CD8-positive, alpha-beta memory T cell (primary cell): ENCODE measurements at places on chromosomes 1 and 21.

DNA sequence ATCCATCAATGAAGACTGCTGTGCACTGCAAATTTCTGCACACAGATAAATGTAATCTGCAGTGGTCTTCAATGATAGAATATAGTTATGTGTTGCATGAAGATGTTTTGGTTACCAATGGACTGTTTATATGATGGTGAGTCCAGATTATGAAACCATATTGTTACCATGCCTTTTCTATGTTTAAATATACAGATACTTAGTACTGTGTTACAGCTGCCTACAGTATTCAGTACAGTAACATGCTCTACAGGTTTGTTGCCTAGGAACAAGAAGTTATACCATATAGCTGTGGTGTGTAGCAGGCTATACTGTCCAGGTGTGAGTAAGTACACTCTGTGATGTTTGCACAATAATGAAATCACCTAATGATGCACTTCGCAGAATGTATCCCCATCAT, 40.8 kb downstream of the SORT1 start:
- H3K4me3 ChIP-seq, result no peak overlapping the region
- no peak for DNase-seq
- no peaks in the 10 kb centered on the region for H3K36me3 ChIP-seq
- H3K4me1 ChIP-seq, result no peaks in the 10 kb centered on the region
- H3K27me3 ChIP-seq, result no peaks in the 10 kb centered on the region

GRCh38 chr21:26546446-26547097, 26.5 kb downstream of the CYYR1 start:
- no peaks in the 10 kb centered on the region for H3K36me3 ChIP-seq
- no peak for DNase-seq
- no peak overlapping the region for H3K4me3 ChIP-seq

DNA sequence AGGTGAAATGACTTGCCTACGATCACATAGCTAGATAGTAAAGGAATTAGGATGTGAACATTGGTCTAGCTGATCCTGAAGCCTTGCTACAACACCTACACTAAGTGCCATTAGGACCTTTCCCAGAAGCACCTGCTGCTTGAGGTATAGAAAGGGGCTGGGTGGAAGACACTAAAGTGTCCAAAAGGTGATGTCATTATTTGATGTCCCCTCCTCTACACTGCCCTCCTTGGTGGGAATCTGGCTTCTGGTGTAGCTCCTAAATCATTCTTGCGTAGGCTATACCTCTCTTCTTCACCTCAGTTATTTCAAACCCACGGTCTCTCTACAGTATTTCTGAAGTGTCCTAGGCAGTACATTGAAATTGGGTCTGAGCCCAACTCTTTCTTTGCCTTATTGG, 132.5 kb upstream of the FGGY start:
- H3K27me3 ChIP-seq, result no peaks in the 10 kb centered on the region
- H3K36me3 ChIP-seq, result no peaks in the 10 kb centered on the region
- H3K4me3 ChIP-seq, result no peak overlapping the region
- DNase-seq, result no peak
- H3K27ac ChIP-seq, result no peak overlapping the region

DNA sequence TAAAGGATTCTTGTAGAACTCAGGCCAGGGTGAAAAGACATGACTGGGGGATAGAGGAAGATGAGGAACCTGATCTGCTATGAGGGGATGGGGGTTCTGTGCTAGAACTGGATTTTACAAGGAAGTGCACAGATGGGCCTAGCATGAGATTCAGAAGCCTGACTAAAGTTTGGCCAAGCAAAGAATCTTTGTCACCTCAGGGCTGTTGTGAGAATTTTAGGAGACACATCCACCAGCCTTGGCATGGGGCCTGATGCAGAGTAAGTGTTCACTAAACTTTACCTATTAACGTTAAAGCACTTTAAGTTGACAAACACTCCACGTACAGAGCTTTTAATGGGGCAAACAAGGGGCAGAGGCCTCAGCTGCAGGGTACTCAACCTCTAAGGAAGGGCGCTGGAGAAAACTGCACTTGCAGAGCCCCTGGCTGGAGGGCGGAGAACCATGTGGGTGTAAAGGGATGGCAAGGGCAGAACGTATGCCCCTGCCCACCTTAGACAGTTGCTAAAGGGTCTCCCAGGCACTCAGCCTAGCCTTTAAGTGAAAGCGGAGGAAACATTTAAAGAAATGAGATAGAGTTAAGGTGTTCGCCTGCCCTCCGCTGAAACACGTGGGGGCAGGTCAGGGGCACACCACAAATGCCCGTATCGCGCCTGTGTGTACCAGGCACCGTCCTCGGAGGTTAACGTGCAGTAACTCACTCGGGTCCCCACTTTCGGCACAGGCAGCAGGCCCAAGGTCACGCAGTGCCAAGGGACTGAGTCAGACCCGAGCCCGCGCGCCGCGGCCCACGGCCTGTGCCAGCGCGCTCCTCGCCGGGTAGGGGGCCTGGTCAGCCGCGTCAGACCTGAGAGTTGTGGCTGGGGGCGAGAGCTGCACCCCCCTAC, 990 bp upstream of the MRPS6 start:
- no peaks in the 10 kb centered on the region for H3K36me3 ChIP-seq
- no peak overlapping the region for H3K4me3 ChIP-seq
- peaks cover 29% of the 10 kb centered on the region for H3K4me1 ChIP-seq
- H3K27me3 ChIP-seq, result no peaks in the 10 kb centered on the region
- DNase-seq, result no peak
- peak overlapping the region; percentile 7 for H3K27ac ChIP-seq

DNA sequence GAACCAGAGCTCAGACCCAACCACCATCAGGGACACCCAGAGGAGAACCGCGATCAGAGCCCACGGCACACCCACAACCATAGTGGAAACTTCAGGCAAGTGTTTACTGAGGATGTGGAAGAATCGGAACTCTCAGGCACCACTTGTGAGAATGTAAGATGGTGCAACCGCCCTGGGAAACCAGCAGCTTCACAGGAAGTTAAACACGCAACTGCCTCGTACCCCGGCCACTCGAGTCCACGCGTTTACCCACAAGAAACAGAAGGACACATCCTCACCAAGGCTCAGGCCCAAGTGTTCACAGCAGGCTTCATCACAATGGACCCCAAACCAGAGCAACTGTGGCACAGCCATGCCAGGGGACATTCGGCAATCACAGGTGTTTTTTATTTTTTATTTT, 51.4 kb upstream of the COL6A2 start:
- DNase-seq, result no peak
- H3K4me3 ChIP-seq, result no peak overlapping the region
- no peaks in the 10 kb centered on the region for H3K36me3 ChIP-seq
- no peak overlapping the region for H3K27ac ChIP-seq

- DNase-seq, result no peak
- H3K36me3 ChIP-seq, result no peaks in the 10 kb centered on the region
- no peak overlapping the region for H3K4me3 ChIP-seq
- H3K27me3 ChIP-seq, result no peaks in the 10 kb centered on the region
Observed at GRCh38 chr1:59107916-59108315, 189.0 kb upstream of the FGGY start.
